Naive thymus-derived CD8-positive, alpha-beta T cell (primary cell): ENCODE measurements at places on chromosomes 7 and 10.

GRCh38 chr10:86979296-86979818 is 11.1 kb downstream of the ADIRF start:
- DNase-seq, result no peak

GRCh38 chr10:11355592-11355991 is 255.9 kb downstream of the USP6NL start:
- DNase-seq, result no peak

DNA sequence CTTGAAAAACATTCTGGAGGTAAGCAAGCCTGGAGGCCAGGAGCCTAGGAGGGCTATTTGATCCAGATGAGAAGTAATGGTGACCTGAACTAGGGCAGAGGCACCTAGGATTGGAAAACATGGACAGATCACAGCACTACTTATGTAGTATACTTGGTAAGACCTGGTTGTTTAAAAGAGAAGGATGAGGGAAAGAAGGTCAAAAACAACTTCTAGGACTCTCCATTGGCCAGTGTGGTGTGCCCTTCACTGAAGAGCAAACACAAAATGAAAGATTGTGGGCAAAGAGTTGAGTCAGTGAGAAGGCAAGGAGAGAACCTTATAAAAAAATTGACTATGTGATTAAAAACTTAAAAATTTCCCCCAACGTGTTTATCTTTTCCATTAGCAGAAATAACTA is 14.3 kb downstream of the ANKRD1 start:
- DNase-seq, result no peak

DNA sequence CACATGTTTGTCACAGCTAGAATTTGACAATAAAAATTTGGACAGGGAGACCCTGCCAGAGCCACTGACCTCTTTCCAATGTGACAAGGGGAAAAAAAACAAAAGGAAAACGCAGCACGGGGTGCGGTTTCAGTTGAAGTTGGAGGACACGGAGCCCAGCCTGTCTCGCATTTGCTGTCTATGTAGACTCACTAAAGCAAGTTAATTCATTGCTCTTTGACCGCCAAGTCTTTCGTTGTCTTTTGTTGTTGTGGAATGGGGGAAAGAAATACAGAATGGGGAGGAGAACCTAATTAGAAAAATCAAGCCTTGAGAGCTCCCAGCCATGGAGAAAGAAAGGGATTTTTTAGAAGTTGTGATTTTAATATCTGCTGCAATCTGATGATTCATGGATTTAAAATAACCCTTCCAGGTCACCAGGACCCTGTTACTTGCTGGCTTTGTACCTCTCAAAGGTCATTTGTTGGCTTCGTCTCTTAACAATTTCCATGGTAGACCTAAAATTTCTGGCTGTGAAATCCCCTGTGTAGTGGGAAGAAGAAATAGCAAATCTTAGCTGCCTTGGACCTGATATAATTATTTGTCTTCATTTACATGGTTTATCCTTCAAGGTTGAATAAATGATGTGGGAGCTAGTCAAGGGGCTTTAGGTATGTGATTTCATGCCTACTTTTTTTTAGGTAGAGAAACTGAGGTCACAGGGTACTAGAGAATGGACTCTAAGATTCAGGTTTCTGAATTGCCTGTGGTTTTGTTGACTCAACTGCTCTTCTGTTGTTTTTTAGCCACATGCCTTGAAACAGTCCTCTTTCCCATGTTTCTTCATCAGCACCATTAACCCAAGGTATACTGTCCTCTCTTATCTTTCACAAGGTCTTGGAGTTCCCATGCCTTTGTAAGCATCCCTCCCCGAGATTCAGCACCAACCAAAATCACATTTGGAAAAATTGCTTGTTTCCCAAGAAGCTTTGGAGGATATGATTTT is 78.7 kb downstream of the TCF7L2 start:
- DNase-seq, result no peak

GRCh38 chr7:51035716-51036115 is 253.0 kb upstream of the GRB10 start:
- DNase-seq, result no peak

GRCh38 chr7:116929021-116929420 is 24.3 kb upstream of the ST7 start:
- DNase-seq, result no peak

DNA sequence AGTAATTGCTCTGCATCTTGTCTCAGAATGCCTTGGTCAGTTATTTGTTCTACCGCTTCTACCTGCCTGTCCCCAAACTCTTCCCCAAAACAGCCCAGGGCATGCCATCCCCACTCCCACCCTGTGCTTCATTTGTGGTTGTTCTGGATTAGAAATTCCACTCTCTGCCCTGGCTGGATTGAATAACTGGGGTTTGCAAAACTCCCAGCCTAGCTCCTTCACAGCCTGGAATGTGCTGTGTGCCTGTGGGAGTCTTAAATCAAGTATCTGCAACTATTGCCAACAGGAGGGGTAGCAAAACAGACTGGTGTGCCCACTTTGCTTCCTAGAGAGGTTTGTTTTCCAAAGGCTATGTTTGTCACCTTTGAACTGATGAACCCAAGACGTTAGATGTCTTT is 24.2 kb downstream of the TSPAN15 start:
- no peak for DNase-seq
